Endothelial cell of umbilical vein (primary cell): ENCODE measurements at places on chromosomes 1 and 21.

DNA sequence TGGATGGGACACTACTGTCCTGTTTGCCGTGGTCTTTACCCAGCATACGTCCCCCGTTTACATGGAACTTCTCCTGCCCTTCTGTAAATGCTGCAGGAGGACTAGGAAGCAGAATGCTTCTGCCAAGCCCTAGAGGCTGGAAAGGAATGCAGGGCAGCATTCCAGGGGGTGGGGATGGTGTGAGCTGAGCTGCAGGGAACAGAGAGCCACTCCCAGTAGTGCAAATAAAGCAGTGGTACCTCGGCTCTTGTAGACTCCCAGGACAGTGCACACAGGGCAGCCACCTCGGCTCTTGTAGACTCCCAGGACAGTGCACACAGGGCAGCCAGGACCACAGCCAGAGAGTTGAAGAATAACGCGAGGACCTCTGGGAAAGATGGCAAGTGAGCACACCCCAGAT is 35.4 kb downstream of the PTPRU start:
- DNase-seq: peak; percentile 16

- no peak for DNase-seq
Measured at GRCh38 chr1:176717066-176717750, 254.2 kb downstream of the PAPPA2 start.

DNA sequence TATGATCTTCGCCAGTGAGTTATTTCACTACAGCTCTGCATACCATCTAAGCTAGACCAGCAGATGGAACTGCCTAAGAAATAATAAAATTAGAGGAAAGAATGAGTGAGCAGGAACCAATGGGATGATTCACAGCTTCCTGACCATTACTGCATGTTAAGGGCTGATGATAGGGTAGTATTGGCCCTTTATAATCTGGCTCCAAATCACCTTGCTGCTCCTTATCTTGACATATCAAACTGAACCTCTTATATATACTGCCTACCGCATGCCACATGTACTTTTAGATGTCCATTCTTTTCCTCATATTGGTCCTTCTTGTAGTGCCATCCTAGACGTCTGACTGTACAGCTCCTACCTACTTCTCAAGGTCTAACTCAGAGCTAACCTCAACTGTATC is 524.4 kb downstream of the DPYD start:
- peak; percentile 73 for DNase-seq

DNA sequence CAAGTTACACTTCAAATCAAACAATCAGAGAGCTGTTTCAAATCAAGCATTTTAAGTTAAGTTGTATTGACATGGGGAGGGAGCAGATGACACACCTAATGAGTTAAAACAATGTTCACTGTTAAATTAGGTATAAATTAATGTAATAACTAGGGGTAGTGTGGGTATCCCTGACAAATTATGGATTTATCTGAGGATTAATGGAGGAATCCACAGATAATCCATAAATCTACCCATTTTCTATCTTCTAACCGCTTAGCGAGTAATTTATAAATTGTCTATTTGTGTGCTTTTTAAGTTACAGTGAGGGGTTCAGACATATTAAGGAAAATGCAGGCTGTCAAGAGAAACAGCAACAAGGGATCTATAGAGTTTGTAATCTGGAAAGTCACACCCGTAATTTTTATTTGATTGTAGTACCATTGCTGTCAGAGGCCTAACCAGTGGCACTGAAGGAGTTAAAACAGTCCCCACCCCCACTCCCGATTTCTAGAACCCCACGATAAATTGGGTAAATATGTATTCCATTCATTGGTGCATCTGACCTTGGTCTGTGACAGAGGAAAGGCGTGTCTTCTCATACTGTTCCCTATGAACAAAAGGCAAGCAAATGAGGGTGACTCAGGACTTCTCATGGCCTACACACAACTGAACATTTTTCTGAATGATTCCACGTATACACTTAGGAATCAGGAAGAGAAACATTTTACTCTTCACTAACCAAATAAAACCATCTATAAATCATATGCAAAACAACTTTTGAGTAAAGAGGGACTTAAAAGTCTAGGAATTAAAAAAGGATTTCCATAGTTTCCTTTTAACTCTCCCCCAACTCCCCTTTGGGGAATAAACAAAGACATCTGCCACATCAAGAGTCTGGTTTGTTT is 7.4 kb downstream of the IRF2BP2 start:
- peak; percentile 92 for DNase-seq

DNA sequence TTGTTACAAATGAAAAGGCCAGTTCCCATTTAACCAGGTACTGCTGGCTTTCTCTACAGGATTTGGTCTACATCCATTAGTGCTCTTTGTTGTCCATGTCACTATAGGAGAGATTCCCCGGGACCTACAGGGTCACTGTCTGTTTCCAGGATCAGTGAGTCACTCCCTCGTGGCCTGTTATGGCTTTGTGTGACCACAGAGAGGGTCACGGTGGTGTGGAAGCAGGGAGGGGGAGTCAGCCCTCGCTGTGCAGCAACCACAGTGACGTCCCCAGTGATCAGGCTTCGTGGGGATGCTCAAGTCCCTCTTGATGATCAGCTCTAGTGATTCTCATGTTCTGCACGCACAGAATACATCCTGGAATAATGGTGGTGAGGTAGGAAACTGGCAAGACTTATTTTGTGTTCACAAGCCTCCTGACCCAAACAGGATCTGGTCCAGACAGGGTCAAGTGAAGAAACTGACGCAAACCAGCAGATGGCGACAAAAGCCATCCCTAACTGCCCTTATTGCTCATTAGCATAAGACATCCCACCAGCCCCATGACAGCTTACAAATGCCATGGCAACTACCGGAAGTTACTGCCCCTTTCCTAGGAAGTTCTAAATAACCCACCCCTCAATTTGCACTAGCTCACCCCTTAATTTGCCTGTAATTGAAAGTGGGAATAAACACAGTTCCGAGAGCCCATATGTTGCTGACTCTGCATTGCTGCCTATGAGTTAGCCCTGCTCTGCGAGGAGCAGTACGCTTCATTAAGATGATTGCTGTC is 98.5 kb downstream of the DISC1 start:
- DNase-seq: peak; percentile 58

GRCh38 chr21:16330082-16330907 is 600.5 kb downstream of the USP25 start:
- peak; percentile 87 for DNase-seq

DNA sequence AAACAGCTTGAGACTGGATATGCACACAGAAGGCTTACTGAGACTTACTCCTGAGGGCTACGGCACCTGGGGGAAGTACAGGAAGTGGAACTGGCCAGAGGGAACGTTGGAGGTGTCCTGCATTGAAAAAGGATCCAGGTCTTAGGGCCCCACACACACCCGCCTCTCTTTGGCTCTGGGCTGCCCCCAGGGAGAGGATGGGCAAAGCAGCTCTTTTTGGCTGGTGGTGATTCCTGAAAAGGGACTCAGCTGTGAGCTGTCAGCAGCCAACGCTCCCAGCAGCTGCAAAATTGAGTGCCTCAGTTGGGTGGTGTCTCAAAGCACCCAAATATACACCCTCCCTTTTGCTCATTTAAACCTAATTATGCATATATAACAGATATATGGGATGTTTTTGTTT is 213.2 kb downstream of the TNR start:
- DNase-seq: no peak

- DNase-seq: no peak
Measured at GRCh38 chr1:16110884-16111283, 37.4 kb upstream of the FAM131C start.

DNA sequence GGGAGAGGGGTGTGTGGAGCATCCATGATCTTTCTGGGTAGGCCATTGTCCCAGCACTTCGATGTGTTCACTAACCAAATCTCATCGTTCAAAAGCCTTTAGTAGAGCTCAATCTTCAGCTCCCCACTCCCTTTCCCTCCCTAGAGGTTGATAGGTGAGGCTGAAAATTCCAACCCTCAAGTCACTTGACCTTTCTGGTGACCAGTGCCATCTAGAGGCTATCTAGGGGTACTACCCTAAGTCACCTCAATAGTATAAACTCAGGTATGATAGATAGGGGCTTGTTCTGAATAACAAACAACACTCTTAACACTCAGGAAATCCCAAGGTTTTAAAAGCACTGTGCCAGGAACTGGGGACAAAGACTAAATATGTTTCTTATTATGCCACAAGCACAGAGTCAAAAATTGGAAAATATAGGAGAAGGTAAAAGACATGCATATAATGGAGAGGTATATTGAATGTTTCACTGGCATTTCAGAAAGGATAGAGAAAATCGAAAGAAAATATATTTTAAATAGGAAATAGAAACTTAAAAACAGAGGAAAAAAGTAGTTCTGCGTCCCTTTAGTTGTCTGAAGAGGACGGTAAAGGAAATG is 42.9 kb upstream of the CD53 start:
- peak; percentile 27 for DNase-seq

DNA sequence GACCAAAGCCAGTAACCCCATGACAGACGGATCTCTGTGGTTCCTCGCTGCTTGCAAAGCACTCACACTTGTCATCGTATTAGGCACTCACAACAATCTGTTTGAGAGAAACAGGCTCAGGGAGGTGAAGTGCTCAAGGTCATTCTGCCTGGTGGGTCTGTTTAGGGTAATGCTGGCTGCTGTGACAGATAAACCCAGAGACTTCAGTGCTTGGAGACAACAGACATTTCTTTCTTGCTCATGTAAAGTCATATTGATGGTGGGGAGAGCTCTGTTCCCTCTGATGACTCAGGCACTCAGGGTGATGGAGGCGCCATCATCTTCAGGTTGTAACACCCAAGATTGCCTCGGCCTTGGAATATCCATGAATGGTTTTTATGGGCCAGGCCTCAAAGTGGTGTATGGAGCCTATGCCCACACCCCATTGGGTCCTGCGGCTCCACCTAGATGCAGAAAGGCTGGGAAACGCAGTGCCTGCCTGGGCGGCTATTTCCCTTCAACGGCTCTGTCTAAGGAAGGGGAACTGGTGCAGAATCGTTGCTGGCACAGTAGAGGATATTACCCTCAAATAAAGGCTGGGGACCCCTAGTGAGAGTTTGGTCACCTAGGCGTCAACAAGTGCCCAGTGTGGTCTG is 71.6 kb upstream of the SELENON start:
- DNase-seq: no peak

DNA sequence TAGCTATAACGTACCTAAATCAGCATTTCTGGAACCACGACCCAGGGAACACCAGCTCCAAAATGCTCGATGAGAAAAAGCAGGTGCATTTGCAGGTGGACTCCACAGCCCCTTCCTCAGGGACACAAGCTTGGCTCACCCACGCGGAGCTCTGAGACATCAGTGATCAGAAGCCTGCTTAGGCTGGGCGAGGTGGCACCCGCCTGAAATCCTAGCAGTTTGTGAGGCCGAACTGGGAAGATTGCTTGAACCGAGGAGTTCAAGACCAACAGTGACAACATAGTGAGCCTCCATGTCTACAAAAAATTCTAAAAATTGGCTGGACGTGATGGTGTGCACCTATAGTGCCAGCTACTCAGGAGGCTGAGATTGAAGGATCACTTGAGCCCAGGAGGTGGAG is 2.5 kb upstream of the TSPEAR start:
- DNase-seq: no peak

GRCh38 chr1:221743416-221744208 is 1.7 kb upstream of the DUSP10 start:
- peak; percentile 30 for DNase-seq

DNA sequence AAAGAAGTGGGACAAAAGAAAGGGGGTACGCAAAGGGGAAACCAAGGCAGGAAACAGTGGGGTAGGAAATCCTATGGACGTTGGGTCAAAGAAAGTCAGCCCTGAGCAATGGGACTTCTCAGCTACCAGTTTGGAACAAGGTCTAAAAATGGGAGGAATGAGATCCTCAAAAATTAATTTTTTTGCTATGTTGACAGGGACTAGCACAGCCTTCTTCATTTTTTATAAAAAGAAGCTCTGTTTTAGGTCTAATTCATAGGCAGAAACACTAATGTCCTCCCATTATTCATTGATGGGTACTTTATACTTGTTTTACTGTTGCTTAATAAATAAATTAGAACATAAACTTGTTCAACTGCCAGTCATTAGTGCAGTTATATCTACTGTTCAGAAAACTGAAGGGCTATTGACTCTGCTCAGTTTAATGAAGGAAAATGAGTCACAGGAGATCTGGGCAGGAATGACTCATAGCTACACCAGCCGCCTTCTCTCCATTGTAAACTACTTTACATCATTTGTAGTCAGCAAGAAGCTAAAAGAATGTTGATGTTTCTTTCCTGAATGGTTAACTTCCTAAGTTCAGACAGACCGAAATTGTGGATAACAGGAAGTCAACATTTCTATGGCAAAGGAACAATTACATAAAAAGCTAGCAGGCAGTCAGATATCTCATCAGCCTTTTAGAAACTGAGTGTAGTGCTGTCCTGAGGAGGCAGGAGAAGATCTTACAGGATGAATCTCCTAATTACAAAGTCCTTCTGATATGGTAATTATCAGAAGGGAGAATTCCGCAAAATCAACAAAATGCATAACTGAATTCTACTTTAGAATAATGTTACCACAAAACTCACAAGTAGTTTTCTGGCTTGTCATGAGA is 356.4 kb upstream of the PKN2 start:
- peak; percentile 98 for DNase-seq

- DNase-seq: no peak
Measured at GRCh38 chr1:83960669-83961277, 38.2 kb downstream of the TTLL7 start.

DNA sequence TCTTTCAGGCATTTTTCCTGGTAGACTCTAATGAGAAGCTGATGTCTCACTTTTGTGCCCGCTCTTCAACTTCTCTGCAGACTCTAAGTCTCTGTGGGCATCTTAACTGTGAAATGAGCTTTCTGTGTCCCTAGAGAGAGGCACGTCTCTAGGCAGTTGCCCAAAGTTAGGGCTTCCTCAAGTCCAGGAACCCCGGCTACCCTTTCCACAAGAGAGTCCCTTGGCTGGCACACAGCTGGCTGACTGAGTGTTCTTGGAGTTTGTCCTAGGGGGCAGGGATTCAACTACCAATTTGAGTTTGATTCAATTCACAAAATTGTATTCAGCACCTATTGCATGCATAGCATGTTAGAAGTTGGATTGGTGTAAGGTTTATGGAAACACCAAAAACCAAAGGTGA is 1.4 kb downstream of the GPR61 start:
- no peak for DNase-seq

GRCh38 chr1:27394925-27395324 is 2.5 kb downstream of the GPR3 start:
- no peak for DNase-seq

- DNase-seq: no peak
Measured at GRCh38 chr1:23027352-23027907, 8.2 kb downstream of the KDM1A start.

DNA sequence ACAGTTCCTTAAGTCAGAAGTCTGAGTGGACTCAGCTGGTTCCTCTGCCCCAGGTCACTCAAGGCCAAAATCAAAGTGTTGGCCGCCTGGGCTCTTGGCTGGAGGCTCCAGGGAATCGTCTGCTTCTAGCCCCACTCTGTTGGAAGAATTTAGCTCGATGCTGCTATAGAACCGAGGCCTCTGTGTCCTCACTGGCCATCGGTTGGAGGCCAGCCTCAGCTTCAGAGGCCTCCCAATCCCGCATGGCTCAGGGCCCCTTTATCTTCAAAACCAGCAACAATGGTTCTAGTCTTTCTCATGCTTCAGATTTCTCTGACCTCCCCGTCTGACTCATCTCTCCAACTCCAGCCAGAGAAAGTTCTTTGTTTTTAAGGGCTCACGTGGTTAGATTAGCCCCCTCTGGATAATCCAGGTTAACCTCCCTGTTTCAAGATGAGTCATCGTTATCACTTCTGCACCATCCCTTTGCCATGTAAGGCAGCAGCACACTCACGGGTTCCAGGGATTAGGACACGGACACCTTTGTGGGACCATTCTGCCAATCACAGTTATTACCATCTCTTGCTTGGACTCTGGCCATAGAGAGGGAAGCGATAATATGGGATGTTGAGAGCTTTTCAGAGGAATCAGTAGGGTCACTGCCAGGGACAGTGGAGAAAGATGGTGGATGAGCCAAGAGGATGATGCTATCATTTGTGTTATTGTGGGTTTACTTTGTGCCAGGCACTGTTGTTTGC is 13.6 kb downstream of the FHAD1 start:
- DNase-seq: peak; percentile 64
